LoVo (cell line): ENCODE measurements at places on chromosomes 13 and 19.

- peak; percentile 40 for DNase-seq
Measured at GRCh38 chr19:11767633-11768133, 883 bp downstream of the ZNF441 start.

DNA sequence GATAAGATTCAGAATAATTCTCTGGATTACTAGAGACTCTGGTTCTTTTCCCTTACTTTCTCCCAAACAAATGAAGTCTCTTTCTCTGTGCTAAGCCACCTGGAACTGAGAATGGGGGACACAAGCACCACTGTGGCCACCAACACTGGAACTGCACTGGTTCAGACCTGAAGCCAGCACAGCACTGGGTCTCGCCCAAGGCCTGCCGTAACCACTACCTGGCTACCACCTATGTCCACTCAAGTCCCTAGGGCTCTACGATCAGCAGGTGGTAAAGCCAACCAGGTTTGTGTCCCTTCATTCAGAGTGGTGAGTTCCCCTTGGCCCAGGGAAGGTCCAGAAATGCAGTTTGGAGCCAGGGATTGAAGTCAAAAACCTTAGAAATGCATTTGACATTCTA is 626.2 kb downstream of the DIAPH3 start:
- DNase-seq, result no peak

- no peak for DNase-seq
Measured at GRCh38 chr19:6392221-6393073, 517 bp downstream of the GTF2F1 start.

- no peak for DNase-seq
Measured at GRCh38 chr19:7099597-7099921, 30.1 kb downstream of the ZNF557 start.

DNA sequence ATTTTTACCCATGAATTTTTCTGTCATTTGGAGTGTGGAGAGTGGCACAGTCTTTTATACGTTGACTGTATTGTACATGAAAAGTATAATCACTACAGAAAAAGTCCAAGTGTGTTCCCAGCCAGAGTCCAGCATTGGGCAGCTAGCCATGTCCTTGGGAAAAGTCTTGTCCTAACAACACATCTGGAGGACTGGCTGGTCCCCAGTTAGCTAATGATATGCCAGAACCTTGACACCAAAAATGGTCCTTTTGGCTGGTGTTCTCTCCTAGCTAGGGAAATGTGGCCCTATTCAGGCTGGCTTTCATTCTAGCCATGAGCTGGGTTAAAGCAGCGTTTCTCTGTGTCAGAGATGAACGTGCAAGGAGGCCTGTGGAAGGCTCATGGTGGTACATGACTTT is 98.9 kb downstream of the ESD start:
- DNase-seq, result no peak

DNA sequence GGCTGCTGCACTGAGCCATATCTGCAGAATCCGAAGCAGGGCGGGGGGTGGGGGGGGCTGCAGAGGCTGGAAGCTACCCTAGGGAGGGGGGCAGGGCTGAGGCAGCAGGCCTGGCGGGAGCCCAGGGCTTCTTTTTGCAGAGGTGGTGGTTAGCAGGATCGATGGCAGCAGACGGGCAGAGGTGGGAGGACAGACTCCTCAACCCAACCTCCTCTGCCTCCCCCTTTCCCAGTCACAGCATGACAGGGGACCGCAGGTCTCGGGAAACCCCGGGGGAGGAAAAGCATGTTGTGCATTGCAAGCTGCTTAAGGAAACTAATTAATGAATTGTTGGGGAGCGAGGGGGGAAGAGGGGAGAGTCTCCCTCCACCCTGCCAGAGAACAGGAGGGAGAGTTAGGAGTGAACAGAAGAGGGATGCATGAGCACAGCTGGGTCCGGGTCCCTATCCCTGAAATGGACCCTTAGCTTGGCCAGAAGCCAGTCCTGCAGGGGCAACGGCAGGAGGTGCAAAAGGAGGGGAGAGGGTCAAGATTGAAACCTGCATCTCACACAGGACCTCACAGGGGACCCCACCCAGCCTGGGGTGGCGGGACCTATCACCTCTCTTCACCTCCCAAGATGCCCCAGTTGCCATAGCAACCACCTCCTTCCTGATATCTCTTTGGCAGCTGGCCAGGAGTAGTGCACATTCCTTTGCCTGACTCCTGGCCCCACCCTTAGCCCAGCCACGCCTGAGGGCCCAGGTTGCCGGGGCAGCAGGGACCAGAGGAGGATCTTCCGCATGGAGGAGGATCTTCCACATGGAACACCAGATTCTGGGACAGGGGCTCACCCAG is 1.8 kb downstream of the FXYD7 start:
- DNase-seq, result peak; percentile 88

DNA sequence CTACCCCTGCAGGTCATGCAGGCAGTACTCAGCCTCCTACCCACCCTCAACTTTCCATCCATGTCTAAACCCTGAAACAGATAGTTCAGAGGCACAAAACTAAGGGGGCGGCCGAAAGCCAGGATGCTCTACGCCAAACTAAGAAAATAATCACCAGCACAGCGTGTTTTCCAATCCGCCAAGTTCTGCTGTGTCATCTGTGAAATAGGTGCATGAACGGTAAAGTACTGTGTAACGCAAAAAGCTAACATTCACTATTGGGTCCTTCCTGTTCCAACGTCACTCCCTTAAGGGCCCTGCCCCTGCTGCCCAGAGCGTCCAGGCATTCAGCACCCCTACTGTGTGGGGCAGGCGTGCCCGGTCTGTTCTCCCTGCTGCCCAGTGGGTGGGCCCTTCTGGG is 12.2 kb upstream of the TIMM44 start:
- DNase-seq, result no peak

GRCh38 chr19:56324436-56324835 is 9.8 kb upstream of the ZSCAN5A start:
- DNase-seq, result no peak

- no peak for DNase-seq
Measured at GRCh38 chr19:45793178-45793564, 526 bp upstream of the DMWD start.

GRCh38 chr13:65907666-65908525 is 1322.2 kb downstream of the PCDH9 start:
- no peak for DNase-seq

DNA sequence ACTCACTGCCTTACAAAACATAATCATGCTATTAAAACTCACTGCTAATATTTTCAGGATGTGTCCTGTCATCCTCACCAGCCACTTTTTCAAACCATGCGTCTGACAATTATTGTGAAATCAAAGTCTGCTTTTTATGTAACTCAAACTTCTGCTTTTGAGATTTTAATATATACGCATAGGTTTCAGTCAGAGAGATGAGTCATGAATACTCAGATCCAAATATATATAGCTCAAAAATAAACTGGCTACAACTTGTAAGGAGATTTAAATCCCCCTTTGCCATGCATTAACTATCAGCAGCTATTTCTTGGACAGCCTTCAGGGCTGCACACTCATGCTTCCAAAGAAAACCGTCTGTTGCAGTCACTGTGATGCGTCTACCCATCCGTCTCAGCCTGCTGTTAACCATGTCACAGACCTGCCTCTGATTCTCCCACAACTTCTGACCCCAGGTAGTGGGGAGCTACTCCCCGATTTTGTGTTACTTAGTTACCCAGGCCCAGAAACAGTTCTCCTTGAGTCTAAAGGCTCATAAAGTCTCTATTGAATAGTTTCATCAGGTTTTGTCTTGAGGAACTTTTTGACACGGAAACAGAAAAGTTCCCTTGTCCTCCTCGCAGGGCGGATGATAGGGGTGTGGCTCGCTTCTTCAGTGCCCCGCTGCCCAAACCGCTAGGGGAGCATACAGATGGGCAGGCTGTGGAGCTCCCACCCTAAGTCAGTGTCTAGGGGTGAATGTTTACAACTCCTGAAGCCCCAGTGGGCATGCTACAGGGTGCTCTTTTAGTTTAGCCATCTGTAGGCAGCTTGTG is 33.8 kb upstream of the SGCG start:
- no peak for DNase-seq

GRCh38 chr19:14127929-14128509 is 8.4 kb downstream of the ASF1B start:
- DNase-seq, result no peak

GRCh38 chr13:106942563-106942962 is 374.6 kb upstream of the ARGLU1 start:
- no peak for DNase-seq

- no peak for DNase-seq
Measured at GRCh38 chr19:38726761-38727301, 17.4 kb downstream of the CAPN12 start.

GRCh38 chr19:11814700-11815035 is 595 bp downstream of the ZNF440 start:
- DNase-seq, result peak; percentile 35

GRCh38 chr13:32731576-32731975 is 145.3 kb downstream of the PDS5B start:
- DNase-seq, result no peak

GRCh38 chr19:30781047-30781446 is 408.9 kb downstream of the ZNF536 start:
- DNase-seq, result no peak

- no peak for DNase-seq
Measured at GRCh38 chr13:31441800-31442510, 242.2 kb downstream of the B3GLCT start.

DNA sequence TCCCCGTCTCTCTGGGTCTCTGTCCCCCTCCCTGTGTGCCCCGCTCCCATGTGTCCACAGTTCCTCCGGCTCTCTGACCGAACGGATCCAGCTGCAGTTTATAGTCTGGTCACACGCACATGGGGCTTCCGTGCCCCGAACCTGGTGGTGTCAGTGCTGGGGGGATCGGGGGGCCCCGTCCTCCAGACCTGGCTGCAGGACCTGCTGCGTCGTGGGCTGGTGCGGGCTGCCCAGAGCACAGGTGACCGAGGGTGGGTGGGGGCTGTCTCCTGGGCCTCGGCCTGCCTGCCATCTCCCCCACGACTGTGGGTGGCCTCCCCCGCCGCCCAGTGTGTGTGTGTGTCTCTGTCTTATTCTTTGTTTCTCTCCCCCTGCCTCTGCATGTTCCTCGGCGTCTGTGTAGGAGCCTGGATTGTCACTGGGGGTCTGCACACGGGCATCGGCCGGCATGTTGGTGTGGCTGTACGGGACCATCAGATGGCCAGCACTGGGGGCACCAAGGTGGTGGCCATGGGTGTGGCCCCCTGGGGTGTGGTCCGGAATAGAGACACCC is 10.3 kb downstream of the TRPM4 start:
- no peak for DNase-seq

- no peak for DNase-seq
Measured at GRCh38 chr19:3942790-3943409, 10.0 kb downstream of the NMRK2 start.

GRCh38 chr19:46221152-46221551 is 8.4 kb upstream of the IGFL1 start:
- DNase-seq, result no peak

DNA sequence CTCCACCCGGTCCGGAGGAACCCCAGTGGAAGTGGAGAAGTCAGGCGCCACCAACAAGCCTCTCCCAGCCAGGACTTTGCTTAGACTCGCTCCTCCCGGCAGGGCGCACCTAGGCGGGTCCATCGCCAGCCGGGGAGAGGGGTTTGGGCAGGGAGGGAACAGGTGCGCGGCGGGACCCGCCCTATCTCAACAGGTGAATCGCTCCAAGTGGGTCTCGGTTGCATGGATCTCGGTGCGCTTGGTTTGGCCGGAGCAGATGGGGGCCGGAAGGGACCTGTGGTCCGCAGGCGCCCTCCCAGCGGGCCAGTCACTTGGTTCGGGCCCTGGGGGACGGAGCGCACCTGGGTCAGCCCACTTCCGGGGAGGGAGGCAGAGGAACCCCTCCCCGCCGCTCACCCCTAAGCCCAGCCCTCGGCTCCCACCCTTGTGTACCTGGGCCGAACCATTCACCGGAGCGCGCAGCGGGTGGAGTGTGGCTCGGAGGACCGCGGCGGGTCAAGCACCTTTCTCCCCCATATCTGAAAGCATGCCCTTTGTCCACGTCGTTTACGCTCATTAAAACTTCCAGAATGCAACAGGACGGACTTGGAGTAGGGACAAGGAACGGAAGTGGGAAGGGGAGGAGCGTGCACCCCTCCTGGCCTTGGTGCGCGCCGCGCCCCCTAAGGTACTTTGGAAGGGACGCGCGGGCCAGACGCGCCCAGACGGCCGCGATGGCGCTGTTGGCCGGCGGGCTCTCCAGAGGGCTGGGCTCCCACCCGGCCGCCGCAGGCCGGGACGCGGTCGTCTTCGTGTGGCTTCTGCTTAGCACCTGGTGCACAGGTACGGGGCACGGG is at the start of gene LSR:
Gene LSR, plus strand, starts transcription at position 693 of the 836 bp plus-strand sequence. Its CDS starts 21 bp downstream, at position 714.
- peak; percentile 94 for DNase-seq

DNA sequence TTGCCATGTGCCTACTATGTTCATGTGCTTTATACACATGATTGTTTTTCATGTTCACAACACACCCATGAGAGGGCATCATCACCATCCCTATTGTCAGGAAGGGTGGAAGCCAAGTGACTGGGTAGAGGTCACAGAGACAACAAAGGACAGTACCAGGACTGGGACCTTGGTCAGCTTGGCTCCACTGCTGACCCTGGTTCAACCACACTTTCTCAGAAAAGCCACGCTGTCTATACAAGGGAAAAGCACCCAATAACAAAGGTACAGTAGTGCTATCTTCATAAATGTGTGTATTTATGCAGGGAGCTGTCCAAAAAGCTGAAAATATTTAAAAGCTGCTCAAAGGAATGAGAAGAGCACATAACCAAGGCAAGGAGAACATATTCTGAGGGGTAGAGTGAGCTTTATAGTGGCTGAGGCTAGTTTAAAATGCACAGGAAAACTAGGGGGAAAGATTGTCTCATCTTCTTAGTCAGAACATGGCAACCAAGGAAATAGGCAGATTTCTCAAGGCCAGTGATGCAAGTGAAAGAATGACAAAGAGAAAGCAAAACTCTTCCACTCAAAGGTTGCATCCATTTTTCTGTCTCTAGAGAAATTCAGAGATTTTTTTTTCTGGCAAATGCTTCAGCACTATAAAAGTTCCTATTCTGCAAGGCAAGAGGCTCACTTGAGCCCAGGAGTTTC is 415.0 kb downstream of the FOXO1 start:
- no peak for DNase-seq

DNA sequence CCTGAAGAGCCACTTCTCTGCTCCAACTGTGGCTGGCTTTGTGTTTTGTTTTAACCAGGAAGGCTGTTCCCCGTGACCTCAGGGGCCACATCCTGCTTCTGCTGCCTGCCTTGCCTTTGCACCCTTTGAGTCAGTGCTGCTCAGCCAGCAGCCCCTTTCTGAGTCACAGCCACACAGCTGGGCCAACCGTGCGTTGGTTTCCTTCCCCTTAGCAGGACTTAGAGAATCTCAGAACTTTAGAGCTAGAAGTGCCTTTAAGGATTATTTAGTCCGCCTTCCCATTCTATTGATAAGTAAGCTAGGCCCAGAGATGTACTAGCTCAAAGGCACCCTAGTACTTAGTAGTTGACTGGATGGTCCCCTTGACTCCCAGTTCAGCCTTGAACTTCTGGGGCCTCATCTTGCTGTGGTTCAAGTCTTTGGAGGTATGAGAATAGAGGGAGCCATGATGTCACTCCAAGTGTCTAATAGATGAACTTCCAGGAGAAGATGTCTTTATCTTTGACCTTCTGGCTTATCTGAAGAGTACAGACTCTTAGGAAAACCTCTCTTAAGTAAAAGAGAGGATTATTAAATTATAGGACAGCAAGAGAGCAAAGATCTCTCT is 8.0 kb downstream of the RGCC start:
- DNase-seq, result no peak

GRCh38 chr13:27425158-27425917 is 919 bp downstream of the GTF3A start:
- peak; percentile 6 for DNase-seq

- no peak for DNase-seq
Measured at GRCh38 chr19:43751466-43752220, 3.1 kb downstream of the SMG9 start.

- DNase-seq, result no peak
Measured at GRCh38 chr19:48645620-48646000, 377 bp downstream of the CA11 start.
